MG63 (cell line): ENCODE measurements at places on chromosomes 2 and 18. TPM values are rescaled to one million over a fixed set of nuclear protein-coding genes. Genes with fewer than 3 reads are reported as not detected.

The ST6GAL2 gene
- total RNA-seq: not detected in 2 replicates

The GKN2 gene
- not detected in 2 replicates for total RNA-seq

DNA sequence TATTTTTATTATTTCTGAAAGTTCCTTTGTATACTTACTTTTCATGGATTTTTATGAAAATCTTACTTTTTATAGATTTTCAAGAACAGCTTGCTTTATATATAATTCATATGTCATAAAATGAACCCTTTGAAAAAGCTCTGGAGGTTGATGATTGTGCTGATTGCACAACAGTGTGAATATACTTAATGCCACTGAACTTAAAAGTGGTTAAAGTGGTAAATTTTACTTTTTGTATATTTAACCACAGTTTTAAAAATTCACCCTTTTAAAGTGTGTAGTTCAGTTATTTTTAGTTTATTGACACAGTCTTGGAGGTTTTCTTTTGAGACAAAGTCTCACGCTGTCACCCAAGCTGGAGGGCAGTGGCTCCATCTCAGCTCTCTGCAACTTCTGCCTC lies 8.4 kb downstream of the SANBR start:
- DNase-seq: no peak

GRCh38 chr2:234286956-234287355 lies 209.9 kb downstream of the ARL4C start:
- DNase-seq: no peak

GRCh38 chr2:47310801-47311560 lies 92.0 kb upstream of the MSH2 start:
- no peak for DNase-seq
